Neural crest cell (in vitro differentiated cells): ENCODE measurements at places on chromosomes 16 and 17.
A peak's percentile ranks its signal among the peaks of the same experiment; 100 is the strongest.

DNA sequence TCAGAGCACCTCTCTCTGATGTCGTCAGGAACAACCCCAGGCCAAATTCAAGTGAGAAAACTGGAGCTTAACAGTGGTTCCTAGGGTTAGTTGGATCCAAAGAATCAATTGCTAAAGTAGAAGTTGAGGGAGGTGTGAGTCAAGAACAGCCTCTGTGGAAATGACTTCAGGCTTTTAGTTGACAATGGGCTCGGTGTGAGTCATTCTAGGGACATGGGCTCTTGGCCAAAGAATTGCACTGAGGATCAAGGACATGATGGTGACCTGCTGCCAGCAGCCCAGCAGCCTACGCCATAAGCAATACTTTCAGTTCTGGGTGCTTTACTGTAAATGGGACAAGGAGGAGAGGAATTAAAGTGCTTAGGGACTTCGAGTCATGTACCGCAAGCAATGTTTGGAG lies 32.1 kb upstream of the SMURF2 start:
- no peak for DNase-seq

- DNase-seq: no peak
Measured at GRCh38 chr16:84929421-84930297, 81.7 kb downstream of the ZDHHC7 start.

DNA sequence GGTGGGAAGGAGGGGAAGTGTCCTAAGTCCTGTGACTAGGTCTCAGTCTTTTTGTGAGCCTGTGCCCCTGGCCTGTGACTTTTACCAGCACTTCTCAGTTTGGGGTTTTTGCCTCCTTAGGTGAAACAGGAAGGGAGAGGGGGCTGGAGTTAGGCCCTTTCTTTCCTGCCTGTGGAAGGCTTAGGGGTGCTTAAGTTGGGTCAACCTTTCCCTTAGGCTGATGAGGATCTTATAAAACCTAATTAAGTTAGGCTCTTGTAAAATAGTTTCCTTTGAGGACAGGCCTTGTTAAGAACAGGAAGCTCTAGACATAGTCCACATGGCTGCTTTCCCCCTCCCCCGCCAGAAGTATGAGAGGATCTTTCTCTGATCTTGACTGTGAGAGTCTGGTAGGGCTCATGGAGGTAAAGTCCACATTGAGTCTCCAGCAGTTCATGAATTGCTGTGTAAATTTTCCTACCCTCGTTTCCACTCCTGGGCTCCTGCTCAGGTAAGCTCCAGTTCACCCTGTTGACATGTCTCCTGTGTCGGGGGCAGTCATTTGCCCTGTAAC lies 17.0 kb upstream of the DNASE1 start:
- DNase-seq: no peak

DNA sequence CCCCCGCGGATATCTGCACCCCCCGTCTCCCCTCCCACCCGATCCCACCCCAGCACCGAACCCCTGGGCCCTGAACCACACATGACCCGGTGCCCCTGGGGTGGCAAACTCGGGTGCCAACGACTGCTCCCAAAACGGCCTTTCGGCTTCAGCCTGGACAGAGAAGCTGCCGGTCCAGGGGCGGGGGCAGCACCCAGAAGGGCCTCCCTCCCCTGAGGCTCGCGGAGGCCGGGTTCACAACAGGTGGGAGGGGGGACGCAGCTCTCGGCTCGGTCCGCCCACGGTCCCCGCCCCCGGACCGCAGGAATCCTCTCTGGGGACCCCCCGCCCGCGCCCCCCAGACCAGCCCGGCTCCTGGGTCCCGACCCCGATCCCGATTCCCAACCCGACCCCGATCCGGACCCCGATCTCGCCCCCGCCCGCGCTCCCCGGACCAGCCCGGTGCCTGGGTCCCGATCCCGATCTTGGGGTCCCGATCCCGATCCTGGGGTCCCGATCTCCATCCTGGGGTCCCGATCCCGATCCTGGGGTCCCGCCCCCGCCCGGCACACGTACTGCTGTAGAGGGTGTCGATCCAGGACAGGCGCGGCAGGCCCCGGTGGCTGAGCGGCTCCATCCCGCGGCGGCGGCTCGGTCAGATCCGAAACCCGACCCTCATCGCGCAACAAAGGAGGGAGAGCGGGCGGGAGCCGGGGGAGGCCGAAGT lies 516 bp downstream of the ABR start:
- peak; percentile 43 for DNase-seq

DNA sequence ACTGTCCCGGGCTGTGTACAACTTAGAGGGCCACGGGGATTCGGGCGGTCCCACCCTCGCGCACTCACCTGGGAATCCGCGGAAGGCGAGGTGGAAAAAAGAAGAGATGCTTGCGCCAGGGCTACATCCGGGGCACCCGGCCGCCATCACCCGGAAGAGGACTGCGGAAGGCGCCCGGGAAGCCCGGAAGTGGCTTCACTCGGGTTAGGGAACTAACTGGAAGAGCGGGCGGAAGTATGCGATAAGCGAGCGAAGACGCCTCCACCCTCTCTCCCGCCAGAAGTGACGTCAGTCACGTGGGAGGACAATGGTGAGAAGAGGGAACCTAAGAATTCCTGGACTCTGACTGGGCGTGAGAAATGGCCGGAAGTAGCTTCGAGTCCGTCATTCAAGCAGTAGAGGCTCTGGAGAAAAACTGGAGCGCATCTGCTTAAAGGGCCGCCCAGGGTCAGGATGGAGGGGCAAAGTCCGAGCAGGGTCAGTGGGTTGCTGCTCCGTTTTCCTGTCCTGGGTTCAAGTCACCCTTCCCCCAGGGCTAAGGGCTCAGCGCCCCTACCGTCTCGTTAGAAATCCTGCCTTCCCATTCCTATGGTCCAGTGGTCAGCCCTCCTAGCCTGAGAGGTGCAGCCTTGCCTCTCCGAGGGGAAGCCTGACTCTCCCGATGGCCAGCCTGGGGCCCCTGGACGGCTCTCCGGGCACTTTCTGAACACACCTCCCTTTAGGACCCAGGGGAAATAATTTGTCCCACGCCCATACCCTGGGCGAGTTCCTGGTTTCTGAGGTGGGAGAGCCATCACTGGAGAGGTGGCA lies at the start of gene CD2BP2:
CD2BP2 (minus strand) TSS at position 165 of the 810 bp plus-strand sequence. CDS start 627 bp downstream, outside the sequence.
- DNase-seq: peak; percentile 84

DNA sequence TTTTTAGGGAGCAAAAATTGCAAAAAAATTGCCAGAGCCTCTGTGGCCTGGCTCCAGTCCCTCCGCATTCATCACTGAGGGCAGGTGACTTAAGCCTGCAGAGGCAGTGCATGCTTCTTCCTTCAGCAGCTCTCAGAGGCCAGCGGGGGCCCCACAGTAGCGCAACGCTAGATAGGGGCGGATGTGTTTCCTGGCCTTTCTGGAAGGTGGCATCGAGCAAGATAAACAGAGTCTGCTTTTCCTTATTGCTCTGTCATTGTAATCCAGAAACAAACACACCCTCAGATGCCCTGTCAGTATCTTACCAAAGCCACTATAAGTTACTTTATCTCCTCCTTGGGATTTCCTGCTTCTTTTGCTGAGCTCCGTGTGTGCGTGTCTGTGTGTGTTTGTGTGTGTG lies 75.5 kb upstream of the IRX6 start:
- no peak for DNase-seq
